ENCODE measurements at places on chromosomes 16 and 17.

GRCh38 chr16:10592611-10593010 is 12.2 kb upstream of the EMP2 start:
- DNase-seq: no peak

- no peak for DNase-seq
Observed at GRCh38 chr17:68314916-68315535, 23.7 kb downstream of the ARSG start.

- peak; percentile 78 for DNase-seq
Observed at GRCh38 chr16:80804526-80805383, at the start of gene CDYL2. TSS of gene CDYL2 (minus strand) at chr16:80804598. CDS start at chr16:80804173, 425 bp downstream.

DNA sequence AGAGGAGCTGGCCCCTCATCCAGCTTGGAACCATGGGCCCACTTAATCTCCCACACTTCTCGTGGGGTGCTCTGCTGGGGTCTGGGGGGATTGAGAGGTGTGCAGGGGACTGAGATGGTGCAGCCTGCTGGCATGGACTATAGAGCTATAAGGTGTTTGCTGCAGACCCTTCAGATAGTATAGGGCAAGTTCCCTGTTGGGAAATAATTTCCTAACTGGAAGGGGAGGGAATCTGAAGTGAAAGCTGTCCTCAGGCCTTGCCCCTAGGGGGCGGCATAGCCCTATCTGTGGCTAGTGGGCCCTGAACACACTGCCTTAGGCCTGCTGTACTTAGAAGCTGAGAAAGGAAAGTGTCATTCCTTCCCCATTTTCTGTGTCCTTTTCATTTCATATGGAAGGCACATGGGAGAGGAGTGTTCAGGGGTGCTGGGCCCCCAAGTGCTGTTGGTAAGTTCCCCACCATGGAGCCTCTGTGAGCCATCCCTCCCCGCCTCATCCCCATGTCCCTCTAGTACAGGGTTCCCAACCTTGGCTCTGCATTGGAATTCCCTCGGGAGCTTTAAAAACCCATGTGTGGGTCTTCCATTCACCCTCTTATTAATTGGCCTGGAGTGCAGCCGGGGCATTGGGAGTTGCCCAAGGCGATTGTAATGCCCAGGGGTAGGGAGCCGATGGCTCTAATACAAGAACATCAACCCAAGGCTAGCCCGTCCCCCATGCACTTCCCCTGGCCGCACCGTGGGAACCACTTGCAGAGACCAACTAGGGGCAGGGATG is 19.7 kb downstream of the GOSR2 start:
- DNase-seq: peak; percentile 91

DNA sequence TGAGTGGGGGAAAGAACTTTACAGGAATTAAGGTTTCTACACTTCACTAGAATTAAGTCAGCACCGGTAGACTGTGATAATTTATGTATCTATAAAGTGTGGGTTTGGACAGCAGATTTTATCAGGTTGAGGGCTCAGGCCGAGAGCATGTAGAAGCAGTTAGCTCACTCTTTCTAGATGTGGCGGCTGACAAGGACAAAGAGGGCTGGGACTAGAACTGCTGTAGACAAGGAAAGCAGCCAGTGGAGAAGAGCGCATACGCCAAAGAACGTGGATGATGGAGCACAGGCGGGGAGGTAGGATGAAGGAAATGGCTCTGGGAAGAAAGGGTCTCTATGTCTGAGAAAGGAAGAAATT is 504 bp upstream of the GOSR1 start:
- peak; percentile 56 for DNase-seq

GRCh38 chr17:30021708-30022317 is 80.4 kb downstream of the EFCAB5 start:
- peak; percentile 68 for DNase-seq

DNA sequence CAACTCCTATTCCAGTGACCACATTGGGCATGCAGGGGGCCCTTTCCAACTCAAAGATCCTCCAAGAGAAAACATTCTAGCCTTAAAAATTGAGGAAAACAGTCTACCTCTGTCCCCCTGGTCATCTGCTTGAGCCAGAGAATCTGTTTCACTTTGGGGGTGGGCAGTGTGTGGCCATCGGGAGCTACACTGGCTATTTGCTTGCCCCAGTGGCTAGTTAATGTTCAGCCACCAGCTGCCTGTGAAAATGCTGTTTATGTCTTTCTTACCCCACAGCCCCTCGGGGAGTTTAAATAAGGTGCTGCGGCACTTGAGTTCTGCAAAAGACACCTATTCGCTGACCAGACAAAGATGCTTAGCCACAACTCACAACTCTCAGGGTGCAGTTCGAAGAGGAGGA is 43.4 kb downstream of the GNAO1 start:
- DNase-seq: no peak

DNA sequence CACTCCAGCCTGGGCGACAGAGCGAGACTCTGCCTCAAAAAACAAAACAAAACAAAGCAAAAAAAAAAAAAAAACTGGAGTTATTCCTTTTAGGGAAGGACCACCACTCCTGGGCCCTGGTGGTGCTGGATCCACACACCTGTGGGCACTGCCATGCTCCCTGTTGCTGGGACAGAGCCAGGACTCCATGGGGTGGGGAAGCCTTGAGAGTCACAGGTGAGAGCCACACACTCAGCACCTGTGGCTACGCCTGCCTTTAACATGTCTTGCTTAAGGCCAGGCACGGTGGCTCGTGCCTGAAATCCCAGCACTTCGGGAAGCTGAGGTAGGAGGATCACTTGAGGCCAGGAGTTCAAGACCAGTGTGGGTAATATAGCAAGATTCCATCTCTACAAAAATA is 18.3 kb downstream of the PDIA2 start:
- DNase-seq: no peak

GRCh38 chr17:17978481-17979424 is 6.1 kb downstream of the DRC3 start:
- no peak for DNase-seq

- DNase-seq: no peak
Observed at GRCh38 chr17:38512473-38513058, 84.3 kb downstream of the ARHGAP23 start.

DNA sequence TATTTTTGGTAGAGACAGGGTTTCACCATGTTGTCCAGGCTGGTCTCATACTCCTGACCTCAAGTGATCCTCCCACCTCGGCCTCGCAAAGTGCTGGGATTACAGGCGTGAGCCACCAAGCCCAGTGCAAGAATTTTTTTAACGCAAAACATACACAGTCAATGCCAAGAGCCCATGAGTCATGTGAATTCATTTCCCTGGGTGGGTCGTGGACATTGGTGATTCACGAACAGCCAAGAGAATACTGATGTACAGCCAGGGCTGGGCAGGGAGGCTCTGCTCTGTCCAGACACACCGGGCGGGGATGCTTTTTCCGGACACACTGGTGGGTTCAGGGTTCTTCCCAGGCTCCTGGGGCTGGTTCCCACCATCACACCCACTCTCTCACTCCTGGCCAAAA is 17.7 kb downstream of the SLC38A8 start:
- no peak for DNase-seq

DNA sequence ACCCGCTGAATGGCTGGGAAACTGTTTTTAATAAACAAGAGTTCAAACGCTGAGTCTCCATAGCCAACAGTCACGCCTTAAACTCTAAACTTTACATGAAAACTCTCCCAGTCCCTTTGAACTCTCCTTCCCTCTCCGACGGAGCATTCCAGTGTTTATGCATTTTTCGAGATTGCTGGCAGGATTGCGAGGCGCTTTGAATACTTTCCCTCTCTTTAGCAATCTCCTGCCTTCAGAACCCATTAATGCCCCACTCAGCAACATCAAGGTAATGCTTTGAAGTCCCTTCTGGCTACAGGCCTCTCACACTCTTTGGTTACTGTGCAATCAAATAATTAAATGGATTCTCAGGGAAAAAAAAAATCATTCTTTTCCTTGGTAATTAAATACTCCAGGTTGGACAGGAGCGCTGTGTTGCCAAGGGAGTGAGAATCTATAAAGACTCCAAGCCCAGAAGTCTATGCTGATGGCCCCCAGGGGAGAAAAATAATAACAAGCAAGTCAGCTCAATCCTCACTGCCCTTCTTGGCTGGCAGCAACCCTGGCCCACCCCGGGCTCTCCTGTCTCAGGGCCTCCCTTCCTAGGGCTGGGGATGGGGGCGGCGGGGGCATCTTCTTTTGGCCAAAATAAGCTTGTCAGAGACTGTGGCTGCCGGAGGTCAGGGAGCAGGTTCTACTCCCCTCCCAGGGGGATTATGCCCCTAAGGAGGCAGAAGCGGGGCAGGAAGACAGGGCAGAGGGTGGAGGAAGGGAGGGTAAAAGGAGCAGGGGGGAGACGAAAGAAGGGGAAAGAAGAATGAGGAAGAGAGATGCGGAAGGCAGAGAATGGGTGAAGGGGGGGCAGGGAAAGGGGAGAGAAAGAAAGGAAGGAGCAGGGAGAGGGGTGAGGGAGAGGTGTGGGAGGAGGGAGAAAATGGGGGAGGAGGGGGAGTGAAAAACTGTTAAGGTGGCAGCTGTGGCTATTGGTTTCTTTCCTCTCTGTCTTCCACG is 45.2 kb downstream of the AXIN2 start:
- DNase-seq: no peak

DNA sequence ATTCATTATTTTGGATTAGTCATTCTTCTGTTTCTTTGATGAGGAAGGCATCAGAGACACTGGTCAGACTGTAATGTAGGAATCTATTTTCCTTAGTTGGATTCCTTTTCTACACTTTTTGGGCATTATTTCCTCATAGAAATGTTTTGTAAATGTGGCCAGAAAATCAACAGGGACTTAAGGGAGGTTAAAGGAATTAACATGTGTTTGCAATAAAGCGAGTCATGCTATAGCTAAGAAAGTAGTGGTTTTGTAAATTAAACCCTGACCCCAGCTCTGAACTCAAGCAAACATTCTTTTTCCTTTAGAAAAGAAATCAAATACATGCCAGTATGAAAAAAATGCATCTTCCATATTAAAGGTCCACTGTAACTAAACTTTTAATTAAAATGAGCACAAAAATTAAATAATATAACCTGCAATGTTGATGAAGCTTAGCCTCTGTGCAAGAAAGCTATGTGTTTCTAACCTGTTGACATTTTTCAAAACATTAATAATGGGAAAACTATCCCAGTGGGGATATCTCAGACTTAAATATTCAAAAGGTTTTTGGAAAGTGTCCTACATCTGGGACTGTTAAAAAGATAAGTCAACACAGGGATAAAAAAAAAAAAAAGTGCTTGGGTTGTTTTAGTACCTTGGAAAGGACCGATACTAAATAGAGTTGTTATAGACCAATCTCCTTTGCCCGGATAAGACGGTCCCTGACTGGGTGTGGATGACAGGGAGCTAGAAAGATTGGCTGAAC is 428.0 kb downstream of the CA10 start:
- DNase-seq: no peak

GRCh38 chr17:69187294-69187693 is 41.3 kb downstream of the ABCA10 start:
- DNase-seq: peak; percentile 35

DNA sequence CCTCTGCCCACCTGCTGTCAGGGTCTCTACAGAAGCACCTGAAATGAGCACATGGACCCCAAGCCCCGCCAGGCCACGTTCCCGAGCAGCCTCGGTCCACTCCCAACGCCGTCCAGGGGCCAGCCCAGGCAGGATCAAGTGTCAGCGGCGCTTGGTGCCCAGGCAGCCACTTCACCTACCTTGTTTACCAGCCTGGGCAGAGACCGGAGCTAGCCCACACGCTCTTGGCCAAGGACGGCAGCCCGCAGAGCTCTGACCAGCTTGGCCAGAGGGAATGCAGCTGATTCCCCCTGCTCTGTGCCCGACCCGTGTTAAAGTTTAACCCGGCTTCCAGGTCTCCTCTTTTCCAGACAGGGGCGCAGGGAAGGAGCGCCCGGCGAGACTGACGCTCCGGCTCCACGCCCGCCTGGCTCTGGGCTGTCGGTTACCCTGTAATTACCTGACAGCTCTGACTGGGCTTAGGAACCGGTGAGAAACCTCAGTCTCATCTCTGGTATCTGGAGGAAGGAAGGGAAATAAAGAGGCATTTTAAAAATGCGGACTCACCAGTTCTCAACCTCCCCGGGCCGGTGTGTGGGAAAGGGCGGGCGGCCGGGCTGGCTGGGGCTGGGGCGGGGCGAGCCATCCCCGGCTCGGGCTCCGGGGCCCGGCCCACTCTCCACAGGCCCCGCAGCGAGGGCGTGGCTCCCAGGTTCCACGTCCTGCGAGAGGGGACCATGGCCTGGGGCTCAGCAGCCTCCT is 4.6 kb downstream of the KIFC3 start:
- peak; percentile 93 for DNase-seq

DNA sequence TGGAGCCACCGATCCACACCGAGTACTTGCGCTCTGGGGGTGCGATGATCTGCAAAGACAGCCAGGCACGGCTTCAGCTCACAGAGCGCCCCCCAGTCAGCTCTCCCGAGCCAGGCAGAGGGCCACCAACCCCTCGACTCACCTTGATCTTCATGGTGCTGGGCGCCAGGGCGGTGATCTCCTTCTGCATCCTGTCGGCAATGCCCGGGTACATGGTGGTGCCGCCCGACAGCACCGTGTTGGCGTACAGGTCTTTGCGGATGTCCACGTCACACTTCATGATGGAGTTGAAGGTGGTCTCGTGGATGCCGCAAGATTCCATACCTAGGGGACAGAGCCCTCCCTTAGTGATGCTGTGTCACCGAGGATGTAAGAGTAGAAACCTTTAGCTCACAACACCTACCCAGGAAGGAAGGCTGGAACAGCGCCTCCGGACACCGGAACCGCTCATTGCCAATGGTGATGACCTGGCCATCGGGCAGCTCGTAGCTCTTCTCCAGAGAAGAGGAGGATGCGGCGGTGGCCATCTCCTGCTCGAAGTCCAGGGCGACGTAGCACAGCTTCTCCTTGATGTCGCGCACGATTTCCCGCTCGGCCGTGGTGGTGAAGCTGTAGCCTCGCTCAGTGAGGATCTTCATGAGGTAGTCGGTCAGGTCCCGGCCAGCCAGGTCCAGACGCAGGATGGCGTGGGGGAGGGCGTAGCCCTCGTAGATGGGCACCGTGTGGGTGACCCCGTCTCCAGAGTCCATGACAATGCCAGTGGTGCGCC is 1.6 kb downstream of the ACTG1 start:
- peak; percentile 57 for DNase-seq

DNA sequence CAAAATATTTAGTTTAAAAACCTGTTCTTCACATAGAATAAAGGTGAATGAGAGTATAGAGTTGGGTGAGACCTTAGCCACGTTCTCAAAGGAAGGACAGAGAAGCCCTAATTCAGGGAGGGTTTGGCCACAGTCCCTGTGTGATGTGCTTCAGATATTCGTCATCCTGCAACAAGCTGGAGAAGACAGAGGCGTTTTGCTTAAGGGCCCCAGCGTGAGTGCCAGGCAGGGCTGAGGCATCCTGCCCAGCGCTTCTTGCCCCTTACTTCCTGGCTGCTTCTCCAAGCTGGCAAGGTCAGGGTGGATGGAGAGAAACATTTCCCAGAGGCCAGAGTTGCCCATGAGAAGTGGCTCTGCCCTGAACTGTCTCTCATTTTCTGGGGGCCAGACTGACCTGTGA is 46.9 kb downstream of the AXIN2 start:
- no peak for DNase-seq

GRCh38 chr17:51709694-51710633 is 448.6 kb downstream of the CA10 start:
- DNase-seq: no peak
